Nucleus accumbens (tissue), 56 donors: ENCODE measurements at places on chromosomes 11 and 22.
A peak's percentile ranks its signal among the peaks of the same experiment; 100 is the strongest.

- no peak for DNase-seq
Observed at GRCh38 chr11:120078397-120078796, 59.5 kb downstream of the TRIM29 start.

DNA sequence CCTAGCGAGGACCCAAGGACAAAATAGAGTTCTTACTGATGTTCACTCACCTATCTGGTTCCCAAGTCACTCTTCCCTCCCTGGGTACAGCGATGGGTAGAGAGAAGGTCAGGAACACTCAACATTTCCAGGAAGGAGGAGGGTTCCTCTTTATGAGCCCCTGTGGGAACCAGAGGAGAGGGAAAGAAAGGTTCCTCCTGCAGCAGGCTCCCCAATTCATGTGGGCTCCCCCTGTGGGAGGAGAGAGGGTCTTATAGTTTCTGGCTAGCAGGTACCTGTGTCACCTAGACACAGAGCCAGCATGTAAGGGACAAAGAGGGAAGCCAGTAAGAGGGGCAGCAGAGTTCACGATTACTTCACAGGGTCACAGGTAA lies 93.5 kb downstream of the DBX1 start:
- no peak for DNase-seq

GRCh38 chr22:24083361-24083760 lies 72.3 kb downstream of the CABIN1 start:
- no peak for DNase-seq

DNA sequence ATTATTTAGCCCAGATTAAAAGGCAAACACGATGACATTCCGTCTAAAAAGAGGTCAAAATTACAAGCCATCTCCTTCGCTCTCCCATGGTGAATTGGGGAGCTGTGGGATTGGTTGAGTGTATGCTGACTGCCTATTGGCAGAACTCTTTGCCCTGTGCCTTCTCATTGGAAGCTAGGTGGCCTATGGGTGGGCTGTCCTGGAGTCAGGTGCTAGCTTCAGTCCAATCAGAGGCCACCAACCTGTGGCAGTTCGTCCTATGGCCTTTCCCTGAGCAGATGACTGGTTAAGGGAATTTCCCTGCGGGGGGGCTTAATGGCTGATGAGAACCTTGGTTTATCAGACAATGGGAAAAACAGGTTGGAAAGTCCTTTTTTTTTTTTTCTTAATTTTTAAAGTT lies 3.2 kb upstream of the MTMR3 start:
- DNase-seq: no peak

GRCh38 chr11:57202281-57202680 lies 20.5 kb downstream of the LRRC55 start:
- no peak for DNase-seq

DNA sequence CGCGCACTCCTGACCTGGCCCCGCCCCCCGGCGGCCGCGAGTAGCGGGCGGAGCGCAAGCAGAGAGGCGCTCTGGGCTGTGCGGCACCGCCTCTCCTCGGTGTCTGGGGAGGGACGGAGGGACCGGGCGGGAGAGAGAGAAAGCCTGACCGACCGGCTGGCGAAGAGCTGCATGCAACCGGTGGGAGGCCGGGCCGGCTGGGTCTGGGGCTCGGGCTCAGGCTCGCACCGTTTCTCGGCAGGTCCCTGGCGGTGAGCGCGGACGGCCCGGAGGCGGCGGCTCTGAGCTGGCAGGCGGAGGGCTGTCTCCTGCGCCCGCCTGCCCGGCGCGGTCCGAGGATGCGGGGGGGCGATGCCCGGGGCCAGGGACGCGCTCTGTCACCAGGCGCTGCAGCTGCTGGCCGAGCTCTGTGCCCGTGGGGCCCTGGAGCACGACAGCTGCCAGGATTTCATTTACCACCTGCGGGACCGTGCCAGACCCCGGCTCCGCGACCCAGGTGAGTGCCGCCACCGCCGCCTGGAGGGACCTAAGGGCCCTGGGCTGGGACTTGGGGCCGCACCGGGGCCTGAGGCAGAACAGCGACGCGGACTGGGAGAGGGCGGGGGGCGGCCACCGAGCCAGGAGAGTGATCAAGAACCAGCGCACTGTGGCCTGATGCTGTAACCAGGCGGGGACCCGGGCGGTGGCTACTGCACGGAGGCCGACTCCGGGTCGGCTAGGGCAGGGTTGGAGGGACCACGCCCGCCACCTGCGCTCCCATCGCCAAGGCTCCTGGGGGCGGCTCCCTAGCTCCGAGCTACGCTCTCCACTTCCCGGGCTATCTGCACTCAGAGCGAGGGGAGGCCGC lies at the start of gene SYT9:
TSS of gene SYT9 (plus strand) at position 69 of the 847 bp plus-strand sequence. CDS start at position 352, 283 bp downstream.
- peak; percentile 80 for DNase-seq

GRCh38 chr11:83069441-83070043 lies 2.2 kb downstream of the RAB30 start:
- no peak for DNase-seq

DNA sequence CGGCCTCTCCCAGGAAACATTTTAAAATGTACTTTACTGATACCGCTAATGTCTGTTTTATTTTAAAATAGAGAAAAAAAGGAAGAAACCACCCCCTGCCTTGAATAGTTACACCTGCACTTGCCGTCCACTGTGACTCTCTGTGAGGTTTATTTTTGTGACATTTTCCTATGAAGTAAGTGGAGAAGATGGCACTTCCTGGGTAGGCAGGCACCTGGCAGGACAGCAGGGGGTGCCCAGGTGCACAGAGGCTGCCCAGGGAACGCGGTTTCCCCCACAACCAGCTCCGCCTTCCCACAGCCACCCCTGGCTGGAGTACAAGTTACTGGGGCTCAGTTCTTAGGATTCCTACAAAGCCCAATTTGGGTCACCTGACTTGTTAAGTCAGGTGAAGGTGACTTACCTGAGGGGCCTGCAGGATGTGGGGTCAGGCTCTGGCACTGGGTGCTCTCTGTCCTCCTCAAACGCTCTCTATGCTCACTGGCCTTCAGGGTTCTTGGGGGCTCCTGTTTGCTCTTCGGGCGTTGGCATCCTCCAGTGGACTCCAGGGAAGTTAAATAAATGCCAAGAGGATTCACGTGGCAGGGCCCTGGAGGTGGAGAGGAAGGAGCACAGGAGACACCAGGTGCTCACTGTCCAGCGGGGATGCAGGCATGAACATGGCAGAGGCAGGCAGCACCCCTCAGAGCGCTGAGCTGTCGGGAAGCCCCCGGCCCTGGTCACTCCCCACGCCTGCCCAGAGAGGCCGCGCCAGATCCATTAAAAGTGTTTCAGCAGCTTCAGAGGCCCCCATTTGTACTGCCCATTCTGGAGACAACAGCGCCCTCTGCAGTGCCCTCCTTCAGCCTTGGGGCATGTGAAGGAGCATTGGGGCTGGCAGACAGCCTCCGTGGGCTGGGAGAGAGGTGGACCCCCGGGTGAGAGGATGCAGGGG lies 1021.2 kb downstream of the TBC1D22A start:
- DNase-seq: no peak

DNA sequence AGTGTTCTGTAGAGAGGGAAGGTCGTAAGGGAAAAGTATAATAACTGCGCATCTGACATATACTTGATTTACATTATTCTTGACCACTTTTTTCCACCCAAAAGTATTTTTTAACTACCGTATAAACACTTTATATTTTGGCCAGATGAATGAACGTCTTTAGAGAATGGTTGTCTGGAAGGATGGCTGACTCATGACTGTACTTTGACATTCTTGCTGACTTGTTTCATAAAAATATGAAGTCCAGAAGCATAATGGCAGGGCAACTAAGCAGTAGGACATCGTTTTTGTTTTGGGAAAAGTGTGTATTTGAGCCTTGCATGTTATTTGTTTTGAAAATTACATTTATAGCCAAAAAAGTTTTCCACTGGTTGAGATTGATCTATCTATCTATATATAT lies 110.0 kb downstream of the OSBP2 start:
- no peak for DNase-seq

- no peak for DNase-seq
Observed at GRCh38 chr22:44192098-44192815, 11.5 kb downstream of the PARVG start.

GRCh38 chr22:39712751-39713525 lies 142.4 kb downstream of the CACNA1I start:
- DNase-seq: no peak

DNA sequence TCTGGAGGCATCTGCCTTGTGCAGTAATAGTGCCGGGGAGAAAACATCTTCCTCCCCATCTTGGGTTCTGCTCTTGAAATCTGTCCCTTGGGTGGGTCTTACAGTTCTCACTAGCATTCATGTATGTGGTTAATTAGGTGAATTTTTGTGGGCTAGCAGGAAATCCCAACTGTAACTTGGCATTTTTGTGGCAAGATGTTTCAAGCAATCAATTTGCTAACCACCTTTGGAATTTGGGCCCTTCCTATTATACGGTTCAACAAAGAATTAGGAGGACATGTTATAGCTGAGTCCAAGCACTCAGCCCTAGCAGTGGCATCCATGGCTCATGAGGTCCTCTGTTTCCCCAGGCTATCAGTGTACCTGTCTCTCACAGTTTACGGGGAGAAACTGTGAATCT lies 89.1 kb upstream of the MTNR1B start:
- DNase-seq: no peak

DNA sequence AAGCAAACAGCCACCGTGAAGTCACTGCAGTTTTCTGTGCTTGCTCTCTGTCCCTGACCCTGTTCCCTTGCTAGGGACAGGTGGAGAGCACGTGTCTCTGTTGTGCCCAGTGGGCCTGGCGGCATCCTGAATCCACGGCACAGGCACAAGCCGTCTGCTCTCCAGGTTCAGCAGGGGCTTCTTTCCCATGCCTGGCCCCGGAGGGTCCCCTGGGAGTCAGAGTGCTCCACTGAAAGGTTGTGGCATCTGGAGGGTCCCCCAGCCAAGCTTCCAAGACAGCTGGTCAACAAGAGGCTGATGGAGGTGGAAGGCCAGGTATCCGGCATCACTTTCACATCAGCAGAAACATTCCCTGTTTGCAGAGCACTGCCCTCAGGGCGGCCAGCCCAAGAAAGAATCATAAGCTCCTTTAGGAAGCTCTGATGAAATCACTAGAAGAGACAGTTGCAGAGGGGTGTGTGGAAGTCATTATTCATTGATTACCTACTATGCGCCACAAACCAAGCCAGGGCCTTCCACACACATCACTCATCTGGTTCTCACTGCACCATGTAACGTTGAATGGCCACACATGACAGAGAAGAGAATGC lies 346.4 kb upstream of the B3GAT1 start:
- DNase-seq: no peak

DNA sequence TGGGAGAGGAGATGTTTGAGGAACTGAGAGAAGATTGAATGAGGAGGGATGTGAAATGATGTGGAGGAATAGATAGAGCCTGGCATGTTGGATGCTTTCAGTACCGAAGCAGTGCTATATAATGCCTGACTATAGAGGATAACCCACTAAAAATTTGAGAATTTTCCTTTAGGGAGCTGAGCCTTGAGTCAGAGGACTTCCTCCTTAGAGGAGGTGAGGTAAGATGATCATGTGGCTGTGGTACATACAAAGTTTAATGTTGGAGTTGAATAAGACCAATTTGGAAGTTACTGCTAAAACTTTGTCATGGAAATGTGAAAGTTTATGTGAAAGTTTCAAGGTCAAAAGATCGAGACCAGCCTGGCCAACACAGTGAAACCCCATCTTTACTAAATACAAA lies 66.9 kb downstream of the YAP1 start:
- DNase-seq: no peak

GRCh38 chr11:117796456-117796871 lies 552 bp downstream of the DSCAML1 start:
- DNase-seq: no peak

DNA sequence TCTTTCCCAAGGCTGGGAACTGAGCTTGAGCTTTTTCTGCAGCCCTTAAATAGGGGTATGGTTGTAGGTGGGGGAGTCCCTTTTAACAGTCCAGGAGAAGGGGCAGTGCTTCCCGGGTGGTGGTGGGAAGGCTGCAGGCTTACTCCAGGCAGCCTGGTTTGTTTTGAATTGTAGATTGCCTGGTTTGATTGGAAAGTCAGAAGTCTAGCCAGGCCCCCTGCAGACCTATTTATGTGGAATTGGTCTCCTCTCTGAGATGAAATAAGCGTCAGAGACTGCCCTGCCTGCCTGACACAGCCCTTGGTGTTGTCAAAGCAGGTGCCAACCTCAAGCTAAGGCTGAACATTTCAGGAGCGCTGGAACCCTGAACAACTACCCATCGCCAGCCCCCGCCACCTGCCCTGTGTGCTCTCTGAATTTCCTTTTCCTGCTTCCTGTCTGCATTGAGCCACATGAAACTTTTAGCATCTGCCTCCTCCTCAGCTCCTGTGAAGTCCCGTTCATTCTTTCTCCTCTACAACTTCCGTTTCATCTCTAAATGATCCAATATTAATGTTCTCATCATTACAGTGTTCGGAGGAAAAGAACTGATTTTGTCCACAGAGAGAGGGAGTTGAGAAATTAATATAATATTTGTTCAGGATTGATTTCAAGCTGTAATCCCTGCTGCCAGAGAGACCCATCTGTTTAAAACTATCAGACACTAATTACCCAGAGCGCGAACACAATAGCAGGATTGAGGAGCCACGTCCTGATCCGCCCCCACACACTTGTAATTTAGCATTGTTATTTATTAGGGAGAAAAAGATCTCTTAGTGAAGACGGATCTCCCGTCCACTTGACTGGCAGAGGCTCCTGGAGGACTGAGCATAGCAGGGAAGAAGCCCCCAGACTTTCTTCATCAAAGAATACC lies 136.5 kb downstream of the TRIM29 start:
- no peak for DNase-seq

DNA sequence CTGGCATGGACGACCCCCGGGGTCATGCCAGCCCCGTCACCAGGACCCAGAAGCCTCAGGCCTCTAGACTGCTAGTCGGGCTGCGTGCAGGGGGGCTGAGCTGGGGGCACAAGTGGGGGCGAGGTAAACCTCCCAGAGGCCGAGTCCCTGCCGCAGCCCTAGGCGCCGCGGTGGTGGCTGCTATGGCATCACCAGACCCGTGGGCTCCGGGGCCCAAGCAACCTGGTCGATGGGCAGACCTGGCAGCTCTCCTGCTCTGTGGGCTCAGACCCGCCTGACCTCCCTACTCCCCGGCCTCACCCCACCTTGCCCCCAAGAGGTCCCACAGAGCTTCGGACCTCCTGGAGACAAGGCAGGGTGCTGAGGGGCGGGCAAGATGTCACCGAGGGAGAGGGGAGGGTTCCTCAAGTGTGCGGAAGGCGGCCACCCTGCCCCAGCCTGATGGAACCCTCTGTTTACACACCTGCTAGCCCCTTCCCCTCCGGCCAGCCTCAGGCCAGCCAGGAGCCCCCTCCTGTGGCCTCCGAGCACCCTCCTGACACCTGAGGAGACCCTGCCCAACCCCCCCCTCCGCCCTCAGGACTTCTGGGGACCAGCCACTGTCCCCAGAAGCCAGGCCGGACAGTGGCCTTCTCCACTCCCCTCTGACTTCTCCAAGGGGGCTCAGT lies 9.4 kb downstream of the IGF2 start:
- no peak for DNase-seq

DNA sequence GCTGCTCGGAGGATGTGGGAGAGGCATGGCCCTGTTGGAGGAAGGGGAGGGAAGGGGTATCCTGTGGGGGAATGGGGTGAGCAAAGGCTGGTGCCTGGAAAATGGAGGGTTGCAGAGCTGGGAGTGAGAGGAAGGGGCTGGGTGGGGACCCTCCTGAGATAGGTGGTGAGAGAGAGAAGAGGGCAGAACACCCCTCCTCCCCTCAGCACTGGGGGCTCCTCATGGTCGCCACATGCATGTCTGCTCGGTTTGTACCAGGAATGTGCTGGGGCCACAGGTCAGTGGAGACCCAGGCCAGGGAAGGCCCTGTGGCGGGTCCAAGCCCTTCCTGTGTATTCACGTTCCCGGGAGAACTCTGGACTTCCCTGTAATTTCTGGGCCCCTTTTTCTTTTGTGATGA lies 27.8 kb upstream of the ACR start:
- DNase-seq: no peak
